AG04450 (cell line): ENCODE measurements at places on chromosomes 3 and 15. TPM values are rescaled to one million over a fixed set of nuclear protein-coding genes. Genes with fewer than 3 reads are reported as not detected.

The ALDH1L1 gene
- not detected in 2 replicates for polyA plus RNA-seq

The SRGAP3 gene
- polyA plus RNA-seq: 0.61 and 0.92 TPM in 2 replicates

DNA sequence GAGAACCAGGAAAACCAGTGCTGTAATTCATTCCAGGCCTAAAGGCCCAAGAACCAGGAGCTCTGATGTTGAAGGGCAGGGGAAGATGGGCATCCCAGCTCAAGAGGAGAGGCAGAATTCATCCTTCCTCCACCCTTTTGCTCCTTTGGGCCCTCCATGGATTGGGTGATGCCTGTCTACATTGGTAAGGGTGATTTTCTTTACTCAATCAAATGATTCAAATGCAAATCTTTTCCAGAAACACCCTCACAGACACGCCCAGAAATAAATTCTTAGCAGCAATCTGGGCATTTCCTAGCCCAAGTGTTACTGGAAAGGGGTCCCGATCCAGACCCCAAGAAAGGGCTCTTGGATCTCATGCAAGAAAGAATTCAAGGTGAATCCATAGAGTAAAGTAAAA lies 17.6 kb upstream of the APOD start:
- no peak for DNase-seq

The SLC22A13 gene
- 0.15 and 0.19 TPM in 2 replicates for polyA plus RNA-seq

The CLEC3B gene
- 4.3 and 4.8 TPM in 2 replicates for polyA plus RNA-seq

The CLDN16 gene
- 0.04 and 0.25 TPM in 2 replicates for polyA plus RNA-seq
